GOT3 (cell line): ENCODE measurements at places on chromosomes 13 and 19.

GRCh38 chr13:23460921-23461320, 27.4 kb upstream of the SACS start:
- no peak for DNase-seq

GRCh38 chr19:4474514-4475022, 2.5 kb downstream of the HDGFL2 start:
- DNase-seq: no peak

GRCh38 chr13:97328222-97328790, 105.7 kb upstream of the RAP2A start:
- no peak for DNase-seq

GRCh38 chr13:41468631-41469030, 11.3 kb downstream of the RGCC start:
- DNase-seq: no peak

DNA sequence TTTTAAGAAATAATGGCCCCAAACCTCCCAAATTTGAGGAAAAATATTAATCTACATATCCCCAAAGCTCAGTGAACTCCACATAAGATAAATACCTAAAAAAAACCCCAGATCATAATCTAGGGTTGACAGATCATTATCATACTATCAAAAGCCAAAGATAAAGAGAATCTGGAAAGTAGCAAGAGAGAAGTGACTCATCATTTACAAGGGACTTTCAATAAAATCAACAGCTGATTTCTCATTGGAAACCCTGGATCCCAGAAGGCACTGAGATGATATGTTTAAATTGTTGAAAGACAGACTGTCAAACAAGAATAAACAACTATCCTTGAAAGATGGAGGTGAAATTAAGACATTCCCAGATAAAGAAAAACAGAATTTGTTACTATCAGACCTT, 199.3 kb downstream of the KCNRG start:
- no peak for DNase-seq

GRCh38 chr19:19120308-19121231, 17.7 kb downstream of the TMEM161A start:
- no peak for DNase-seq

DNA sequence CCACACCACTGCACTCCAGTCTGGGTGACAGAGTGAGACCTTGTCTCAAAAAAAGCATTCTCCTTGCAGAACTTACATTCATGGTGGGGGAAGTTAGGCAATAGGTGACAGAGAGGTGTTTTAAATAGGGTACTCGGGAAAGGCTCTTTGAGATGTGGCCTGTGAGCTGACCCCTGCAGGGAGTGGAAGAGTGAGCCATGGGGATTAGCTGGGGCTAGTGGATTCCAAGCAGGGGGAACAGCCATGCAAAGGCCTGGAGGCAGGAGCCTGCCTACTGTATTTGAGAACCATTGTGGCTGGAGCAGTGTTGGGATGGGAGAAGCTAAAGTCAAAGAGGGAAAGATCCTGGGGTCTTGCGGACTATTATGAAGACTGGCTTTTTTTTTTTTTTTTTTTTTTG, 3.9 kb upstream of the DMKN start:
- DNase-seq: no peak

GRCh38 chr13:34294483-34295129, 476.7 kb downstream of the RFC3 start:
- DNase-seq: no peak

- no peak for DNase-seq
Observed at GRCh38 chr13:100231176-100231575, 142.3 kb downstream of the PCCA start.

DNA sequence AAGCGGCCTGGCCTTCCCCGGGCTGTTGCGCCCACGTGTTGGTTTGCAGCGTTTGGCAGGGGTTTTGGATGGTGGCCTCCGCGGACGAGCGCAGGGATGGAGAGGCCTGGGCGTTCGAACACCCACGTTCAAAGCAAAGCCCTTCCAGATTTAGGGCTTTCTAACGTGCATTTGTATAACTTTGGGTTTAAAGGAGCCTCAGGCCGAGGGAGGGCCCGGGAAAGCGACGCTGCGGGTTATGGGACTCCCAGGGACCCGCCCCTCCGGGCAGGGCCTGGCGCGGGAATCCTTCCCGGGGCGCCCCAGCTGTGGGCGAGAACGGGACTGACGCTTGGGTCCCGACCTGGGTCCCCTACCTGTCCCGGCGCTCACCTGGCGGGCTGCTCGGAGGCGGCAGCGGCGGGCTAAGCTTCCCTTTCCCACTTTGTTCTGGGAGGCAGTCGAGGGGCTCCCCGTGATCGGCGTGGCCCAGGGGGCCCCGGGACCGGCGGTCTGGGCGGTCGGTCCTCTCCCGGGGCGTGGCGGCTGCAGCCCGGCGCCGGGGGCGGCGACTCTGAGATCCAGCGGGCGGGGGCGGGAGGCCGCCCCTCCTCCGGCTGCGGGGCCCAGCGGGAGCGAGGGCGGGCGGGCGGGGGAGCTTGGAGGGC, at the start of gene FBXO17:
Gene FBXO17, minus strand, starts transcription at position 529 of the 647 bp plus-strand sequence. CDS start 25,423 bp downstream, outside the sequence.
- DNase-seq: no peak

- no peak for DNase-seq
Observed at GRCh38 chr13:46012404-46012803, 40.1 kb downstream of the ZC3H13 start.

DNA sequence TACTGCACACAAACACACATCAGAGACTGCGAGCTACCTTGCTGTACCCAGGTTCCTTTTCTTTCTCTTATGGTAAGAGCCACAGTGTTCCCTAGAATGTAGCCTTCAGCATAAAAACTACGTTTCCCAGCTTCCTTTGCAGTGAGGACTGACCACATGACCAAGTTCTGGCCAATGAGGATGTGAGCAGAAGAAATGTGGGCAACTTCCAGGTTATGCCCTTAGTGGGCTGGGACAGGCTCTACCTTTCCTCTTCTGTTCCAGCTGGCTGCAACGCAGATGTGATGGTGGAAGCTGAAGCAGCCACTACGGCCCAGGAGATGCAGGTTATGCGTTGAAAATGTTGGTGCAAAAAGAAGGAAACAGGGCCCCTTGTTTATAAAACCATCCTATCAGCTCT, 27.5 kb downstream of the VRK3 start:
- no peak for DNase-seq

GRCh38 chr19:42176649-42176989, 40.9 kb downstream of the DEDD2 start:
- DNase-seq: no peak

- no peak for DNase-seq
Observed at GRCh38 chr19:51552996-51553725, 17.9 kb upstream of the ZNF175 start.

DNA sequence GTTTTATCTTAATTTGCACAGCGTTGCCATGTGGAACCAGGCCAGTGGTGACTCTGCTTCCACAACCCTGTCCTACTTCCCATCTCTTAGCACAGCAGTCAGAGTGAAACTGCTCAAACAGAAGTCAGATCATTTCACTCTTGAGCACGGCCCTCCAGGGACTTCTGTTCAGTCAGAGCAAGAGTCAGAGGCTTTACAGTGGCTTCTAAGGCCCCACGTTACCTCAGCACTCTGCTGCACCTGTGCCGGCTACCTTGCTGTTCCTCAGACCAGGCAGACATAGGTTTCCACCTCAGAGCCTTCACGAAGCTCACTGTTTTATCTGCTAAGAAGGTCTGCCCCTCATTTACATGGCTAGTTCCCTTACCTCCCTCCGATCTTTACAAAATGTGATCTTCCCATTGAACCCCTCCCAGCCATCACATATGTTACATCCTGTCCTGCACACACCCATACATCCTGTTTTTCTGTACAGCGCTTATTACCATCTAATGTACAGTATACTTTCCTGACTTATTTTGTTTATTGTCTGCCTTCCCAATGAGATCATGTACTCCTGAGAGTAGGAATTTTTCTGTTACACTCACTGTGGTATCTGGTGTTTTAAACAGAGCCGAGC, 41.6 kb downstream of the TM9SF2 start:
- DNase-seq: no peak

GRCh38 chr13:33119856-33120543, 103.8 kb downstream of the KL start:
- DNase-seq: no peak

DNA sequence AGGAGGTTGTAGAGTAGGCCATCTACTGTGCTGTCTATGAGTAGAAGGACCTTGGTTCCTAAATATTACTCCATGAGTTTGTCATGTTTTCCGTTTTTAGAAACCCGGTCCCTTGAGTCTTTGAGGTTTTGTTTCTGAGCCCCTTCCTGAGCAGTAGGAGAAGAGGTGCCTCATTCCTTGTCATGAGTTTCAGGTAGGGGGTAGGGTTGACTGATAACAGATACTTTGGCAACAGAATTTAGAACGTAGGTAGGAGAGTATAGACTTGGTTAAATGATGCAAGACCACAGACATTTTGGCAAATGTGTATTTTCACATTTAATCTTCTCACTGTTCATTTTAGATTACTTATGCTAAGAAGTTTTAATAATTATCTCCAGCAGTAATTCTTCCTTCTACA, 24.6 kb downstream of the LMO7 start:
- no peak for DNase-seq

DNA sequence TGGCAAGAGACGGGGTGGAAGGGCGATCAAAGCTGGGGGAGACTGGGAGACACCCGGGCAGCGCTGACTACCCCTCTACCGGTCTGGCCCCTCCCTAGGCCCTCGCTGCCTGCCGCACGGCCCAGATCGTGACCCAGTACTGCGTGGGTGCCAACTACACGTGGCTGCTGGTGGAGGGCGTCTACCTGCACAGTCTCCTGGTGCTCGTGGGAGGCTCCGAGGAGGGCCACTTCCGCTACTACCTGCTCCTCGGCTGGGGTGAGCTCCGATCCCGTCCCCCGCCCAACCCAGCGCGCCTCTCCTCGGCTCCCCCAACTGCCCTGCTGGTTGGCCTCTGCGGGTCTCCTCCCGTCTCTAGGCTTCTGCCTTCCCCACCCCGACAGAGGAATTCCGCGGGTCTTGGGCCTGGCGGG, 8.8 kb downstream of the GIPR start:
- no peak for DNase-seq

DNA sequence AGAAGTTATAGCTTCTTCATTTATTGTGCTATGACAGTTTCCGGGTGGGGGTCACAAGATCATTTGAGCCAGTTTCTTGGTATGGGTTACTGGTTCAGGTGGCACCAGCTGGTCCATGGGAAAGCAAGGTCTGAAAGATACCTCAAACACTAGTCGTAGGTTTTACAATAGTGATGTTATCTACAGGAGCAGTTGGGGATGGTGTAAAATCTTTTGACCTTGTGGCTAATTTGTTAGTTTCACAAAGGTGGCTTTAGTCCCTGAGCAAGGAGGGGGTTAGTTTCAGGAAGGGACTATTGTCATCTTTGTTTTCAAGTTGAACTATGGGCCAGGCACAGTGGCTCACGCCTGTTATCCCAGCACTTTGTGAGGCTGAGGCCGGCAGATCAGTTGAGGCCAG, 24.6 kb downstream of the CHST8 start:
- DNase-seq: no peak

DNA sequence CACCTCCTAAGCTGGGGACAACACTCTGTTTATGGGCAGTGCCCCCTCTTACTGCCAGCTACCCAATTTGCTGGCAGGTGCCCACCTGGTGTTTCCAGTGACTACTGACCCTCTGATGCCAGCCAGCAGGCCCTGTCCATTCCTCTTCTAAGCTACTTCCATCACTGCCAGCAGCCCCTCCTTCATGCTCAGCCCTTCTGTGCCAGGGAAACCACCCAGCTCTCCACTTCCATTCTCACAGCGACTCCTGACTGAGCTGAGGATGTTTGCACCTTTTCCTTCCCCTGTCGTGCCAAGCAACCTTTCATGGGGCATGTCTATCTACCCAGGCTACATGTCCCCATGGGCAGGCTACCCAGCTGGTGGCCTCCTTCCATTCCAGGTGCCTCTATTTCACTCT, 24.0 kb upstream of the ZNF492 start:
- DNase-seq: no peak

DNA sequence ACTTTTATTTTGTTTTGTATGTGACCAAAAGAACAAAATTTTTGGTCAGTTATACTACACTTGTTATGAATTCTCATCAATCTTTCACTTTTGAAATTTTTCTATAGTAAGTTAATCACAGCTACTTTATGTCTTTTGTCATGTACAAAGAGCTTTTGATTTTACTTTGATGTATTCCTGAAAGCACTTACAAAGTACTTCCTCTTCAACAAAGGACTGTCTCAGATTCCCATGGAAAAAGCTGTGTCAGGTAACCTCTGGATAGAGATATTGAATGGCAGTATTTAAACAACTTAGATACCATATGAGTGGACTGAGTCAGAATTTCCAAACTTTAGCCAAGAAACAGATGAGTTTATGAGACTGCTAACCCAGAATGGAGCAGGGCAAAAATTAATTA, 689.3 kb upstream of the ATXN8OS start:
- no peak for DNase-seq

DNA sequence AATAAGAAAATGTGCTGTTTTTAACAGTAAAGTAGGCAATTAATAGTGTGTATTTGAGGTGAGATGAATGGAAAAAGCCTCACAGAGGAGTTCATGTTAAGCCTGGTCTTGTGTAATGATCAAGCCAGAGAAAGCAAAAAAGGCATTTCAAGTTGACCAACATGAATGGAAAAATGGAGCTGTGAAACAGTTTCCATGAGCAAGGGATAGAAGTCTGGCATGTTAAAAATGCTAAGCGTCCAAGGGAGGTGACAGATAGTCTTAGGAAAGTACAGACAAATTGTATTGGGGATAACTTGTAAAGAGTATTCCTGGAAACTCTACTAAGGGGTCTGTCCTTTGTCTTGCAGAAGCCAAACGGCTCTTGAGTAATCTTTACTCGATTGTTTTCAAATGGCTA, 506.8 kb upstream of the ATXN8OS start:
- no peak for DNase-seq

GRCh38 chr13:24129914-24130774, 30.4 kb upstream of the SPATA13 start:
- no peak for DNase-seq

- no peak for DNase-seq
Observed at GRCh38 chr13:109785141-109785891, 1.1 kb downstream of the IRS2 start.
